A549 treated with CORT108297 at 1 μM for 4 hours (cell line): ENCODE measurements at places on chromosomes 2 and 18. TPM values are rescaled to one million over a fixed set of nuclear protein-coding genes. Genes with fewer than 3 reads are reported as not detected.

The RAPGEF4 gene
- total RNA-seq, result 0.14 to 0.54 TPM (median 0.20 TPM) in 5 replicates

The XRCC5 gene
- 166 to 222 TPM (median 178 TPM) in 5 replicates for total RNA-seq

The EFEMP1 gene
- total RNA-seq, result 28.8 to 60.6 TPM (median 43.3 TPM) in 5 replicates

The EVX2 gene
- total RNA-seq, result not detected in 5 replicates

The GPR35 gene
- total RNA-seq, result 0.59 to 1.3 TPM (median 0.94 TPM) in 5 replicates

The CRYGD gene
- total RNA-seq, result not detected in 5 replicates

The CIB4 gene
- total RNA-seq, result 0.16 to 0.34 TPM in 2 of 5 replicates, not detected in the others

The CFAP221 gene
- 0.17 to 0.48 TPM (median 0.32 TPM) in 5 replicates for total RNA-seq

The CCL20 gene
- 2.7 to 7.7 TPM (median 5.4 TPM) in 5 replicates for total RNA-seq

The MFSD6 gene
- total RNA-seq, result 18.6 to 28.0 TPM (median 24.3 TPM) in 5 replicates

The CLK1 gene
- 37.4 to 50.3 TPM (median 39.2 TPM) in 5 replicates for total RNA-seq

The MAPRE2 gene
- total RNA-seq, result 13.6 to 15.8 TPM (median 14.3 TPM) in 5 replicates

The CYTIP gene
- not detected in 5 replicates for total RNA-seq

The EXOC6B gene
- 5.7 to 8.6 TPM (median 7.2 TPM) in 5 replicates for total RNA-seq

The CCDC150 gene
- 3.8 to 5.1 TPM (median 4.8 TPM) in 5 replicates for total RNA-seq

The ACVR1C gene
- total RNA-seq, result 0.02 TPM in 3 of 5 replicates, not detected in the others

The GAREM1 gene
- total RNA-seq, result 2.8 to 4.3 TPM (median 3.3 TPM) in 5 replicates

The MC4R gene
- not detected in 5 replicates for total RNA-seq

The CFAP65 gene
- 0.15 to 0.24 TPM (median 0.20 TPM) in 5 replicates for total RNA-seq

The EGR4 gene
- 0.07 to 0.32 TPM (median 0.17 TPM) in 5 replicates for total RNA-seq

The WBP1 gene
- 46.5 to 91.2 TPM (median 87.8 TPM) in 5 replicates for total RNA-seq

The ATOH8 gene
- total RNA-seq, result 5.3 to 10.6 TPM (median 8.1 TPM) in 5 replicates

The SLC11A1 gene
- 0.15 to 0.41 TPM (median 0.28 TPM) in 5 replicates for total RNA-seq

The LRP1B gene
- not detected in 5 replicates for total RNA-seq

The OXER1 gene
- not detected in 5 replicates for total RNA-seq

The AOX1 gene
- 2.8 to 4.2 TPM (median 3.5 TPM) in 5 replicates for total RNA-seq

The AGXT gene
- total RNA-seq, result not detected in 5 replicates

The DNAH7 gene
- total RNA-seq, result 0.78 to 1.2 TPM (median 0.96 TPM) in 5 replicates

The LIMS3 gene
- not detected in 5 replicates for total RNA-seq

The MLPH gene
- 251 to 312 TPM (median 290 TPM) in 5 replicates for total RNA-seq

The ICOS gene
- not detected in 5 replicates for total RNA-seq

The ILKAP gene
- total RNA-seq, result 39.2 to 43.3 TPM (median 40.5 TPM) in 5 replicates

The ALKAL2 gene
- total RNA-seq, result not detected in 5 replicates

The MMADHC gene
- 85.9 to 118 TPM (median 86.0 TPM) in 5 replicates for total RNA-seq

The RAMP1 gene
- 0.32 TPM in 1 of 5 replicates, not detected in the others for total RNA-seq

The UGT1A3 gene
- 0.07 to 0.17 TPM (median 0.13 TPM) in 3 of 5 replicates, not detected in the others for total RNA-seq

The GTF2A1L gene
- total RNA-seq, result not detected in 5 replicates

The PDCD1 gene
- total RNA-seq, result not detected in 5 replicates

The SERPINB12 gene
- not detected in 5 replicates for total RNA-seq

The PRPF40A gene
- 70.3 to 92.4 TPM (median 83.7 TPM) in 5 replicates for total RNA-seq

The REG3G gene
- total RNA-seq, result not detected in 5 replicates

The FLACC1 gene
- 0.09 to 0.31 TPM (median 0.18 TPM) in 4 of 5 replicates, not detected in the other for total RNA-seq

The ALPI gene
- total RNA-seq, result not detected in 5 replicates

The BOLL gene
- total RNA-seq, result not detected in 5 replicates

The SLC8A1 gene
- total RNA-seq, result 0.27 to 0.57 TPM (median 0.40 TPM) in 5 replicates

The USP34 gene
- total RNA-seq, result 45.6 to 59.2 TPM (median 47.5 TPM) in 5 replicates

The KIAA2012 gene
- not detected in 5 replicates for total RNA-seq

The FARSB gene
- total RNA-seq, result 42.3 to 49.7 TPM (median 43.1 TPM) in 5 replicates

The RAD51AP2 gene
- not detected in 5 replicates for total RNA-seq

The SMYD1 gene
- total RNA-seq, result not detected in 5 replicates
